Dermis lymphatic vessel endothelial cell (primary cell): ENCODE measurements at places on chromosomes 2 and 18. TPM values are rescaled to one million over a fixed set of nuclear protein-coding genes. Genes with fewer than 3 reads are reported as not detected.

KLHL14 gene
- 0.98 and 1.4 TPM in 2 replicates for total RNA-seq

STARD6 gene
- 0.11 TPM in 1 of 2 replicates, not detected in the other for total RNA-seq

TSN gene
- total RNA-seq, result 92.8 and 155 TPM in 2 replicates

FBXO48 gene
- 0.33 and 0.34 TPM in 2 replicates for total RNA-seq

SANBR gene
- 13.0 and 14.0 TPM in 2 replicates for total RNA-seq

MAL gene
- total RNA-seq, result not detected in 2 replicates

CD8B2 gene
- total RNA-seq, result not detected in 2 replicates

DSEL gene
- total RNA-seq, result 12.2 and 14.8 TPM in 2 replicates

LOXL3 gene
- total RNA-seq, result 0.87 and 1.2 TPM in 2 replicates

WNT10A gene
- total RNA-seq, result not detected in 2 replicates

NGEF gene
- total RNA-seq, result under 0.01 and 0.22 TPM in 2 replicates

LYG1 gene
- 0.22 and 0.34 TPM in 2 replicates for total RNA-seq

FOXD4L1 gene
- total RNA-seq, result under 0.01 TPM in 1 of 2 replicates, not detected in the other

CRYBA2 gene
- not detected in 2 replicates for total RNA-seq

ACMSD gene
- not detected in 2 replicates for total RNA-seq
